SW 1271 (cell line): ENCODE measurements at places on chromosomes 11 and 22.

GRCh38 chr22:30902496-30903357 lies 65.8 kb downstream of the MORC2 start:
- no peak for DNase-seq

DNA sequence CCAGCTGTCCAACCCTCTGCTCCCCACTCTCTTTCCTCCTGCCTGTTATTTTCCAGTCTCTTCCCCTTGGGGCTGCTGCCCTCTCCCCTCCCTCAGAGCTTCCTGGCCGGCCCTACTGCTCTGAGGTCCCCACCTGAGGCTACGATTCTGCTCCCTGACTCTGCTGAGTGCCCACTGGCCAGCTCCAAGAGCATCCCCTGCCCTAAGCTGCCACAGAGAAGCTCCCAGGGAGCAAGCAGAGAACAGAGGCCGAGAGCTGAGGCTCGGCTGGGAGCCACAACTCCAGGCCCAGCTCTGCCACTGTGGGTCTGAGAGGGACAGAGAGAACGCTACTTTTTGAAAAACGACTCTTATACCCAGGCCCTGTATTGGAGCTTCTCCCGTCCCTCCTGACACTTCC lies 61.1 kb downstream of the CHRDL2 start:
- DNase-seq, result no peak

DNA sequence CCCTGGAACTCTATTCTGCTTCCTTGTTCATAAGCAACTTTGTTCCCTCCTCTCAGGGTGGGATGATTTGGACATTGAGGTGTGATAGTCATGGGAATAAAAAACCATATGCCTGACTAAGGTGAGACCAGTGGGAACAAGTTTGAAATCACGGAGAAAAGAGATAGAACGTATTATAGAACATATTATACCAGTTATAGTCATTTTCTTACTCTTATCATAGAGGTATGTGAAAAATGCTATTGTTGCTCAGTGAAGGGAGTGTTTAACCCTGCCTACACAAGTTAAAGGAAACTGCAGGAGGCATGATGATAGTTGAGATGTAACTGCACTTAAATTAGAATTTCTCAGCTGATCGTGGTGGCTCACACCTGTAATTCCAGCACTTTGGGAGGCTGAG lies 15.5 kb downstream of the OR6Q1 start:
- no peak for DNase-seq

DNA sequence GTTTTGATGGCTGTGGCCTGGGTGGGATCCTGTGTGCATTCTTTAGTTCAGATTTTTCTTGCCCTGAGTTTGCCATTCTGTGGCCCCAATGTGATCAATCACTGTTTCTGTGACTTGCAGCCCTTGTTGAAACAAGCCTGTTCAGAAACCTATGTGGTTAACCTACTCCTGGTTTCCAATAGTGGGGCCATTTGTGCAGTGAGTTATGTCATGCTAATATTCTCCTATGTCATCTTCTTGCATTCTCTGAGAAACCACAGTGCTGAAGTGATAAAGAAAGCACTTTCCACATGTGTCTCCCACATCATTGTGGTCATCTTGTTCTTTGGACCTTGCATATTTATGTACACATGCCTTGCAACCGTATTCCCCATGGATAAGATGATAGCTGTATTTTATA lies 620 bp downstream of the OR4C16 start:
- DNase-seq, result no peak

GRCh38 chr11:125327518-125328224 lies 163.1 kb downstream of the PKNOX2 start:
- DNase-seq, result no peak
